Effector CD8-positive, alpha-beta T cell (primary cell): ENCODE measurements at places on chromosomes 7 and 10.
A peak's percentile ranks its signal among the peaks of the same experiment; 100 is the strongest.

DNA sequence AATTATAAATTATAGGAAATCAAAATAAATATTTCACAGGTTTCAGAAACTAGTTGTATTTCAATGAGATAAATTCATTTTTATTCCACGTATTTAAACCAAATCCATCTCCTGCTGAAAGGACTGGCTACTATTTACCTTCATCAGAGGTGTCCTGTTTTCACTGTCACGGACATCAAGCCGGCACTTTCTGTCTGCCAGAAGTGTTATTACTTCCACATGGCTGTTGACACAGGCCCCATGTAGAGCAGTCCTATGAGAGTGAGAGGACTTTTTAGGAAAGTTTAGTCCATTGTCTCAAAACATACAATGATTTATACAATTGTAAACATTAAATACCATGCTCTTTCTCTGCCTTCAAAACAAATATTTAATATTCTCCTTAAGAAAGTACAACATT is 100.4 kb upstream of the ACBD5 start:
- DNase-seq = no peak

DNA sequence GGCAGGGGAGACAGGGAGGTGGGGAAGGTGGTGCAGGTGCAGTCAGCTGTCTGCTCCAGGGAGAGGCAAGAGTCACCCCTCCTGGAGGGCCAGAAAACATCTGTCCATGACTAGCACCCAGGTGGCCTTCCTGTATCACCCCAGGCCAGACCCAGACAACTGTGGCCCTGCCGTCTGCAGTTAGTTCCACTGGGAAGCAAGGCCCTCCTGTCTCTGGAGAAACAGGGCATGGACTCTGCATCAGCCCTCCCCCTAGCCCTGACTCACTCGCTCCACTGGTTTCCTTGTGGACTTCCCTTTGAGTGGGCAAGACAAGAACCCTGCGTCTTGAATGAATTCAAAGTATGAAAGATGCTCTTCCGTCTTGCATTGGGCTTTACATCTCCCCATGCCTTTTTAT is 12.6 kb downstream of the TBATA start:
- no peak for DNase-seq

- peak; percentile 17 for DNase-seq
These were observed 7.4 kb upstream of the LFNG start for GRCh38 chr7:2512179-2512661.

DNA sequence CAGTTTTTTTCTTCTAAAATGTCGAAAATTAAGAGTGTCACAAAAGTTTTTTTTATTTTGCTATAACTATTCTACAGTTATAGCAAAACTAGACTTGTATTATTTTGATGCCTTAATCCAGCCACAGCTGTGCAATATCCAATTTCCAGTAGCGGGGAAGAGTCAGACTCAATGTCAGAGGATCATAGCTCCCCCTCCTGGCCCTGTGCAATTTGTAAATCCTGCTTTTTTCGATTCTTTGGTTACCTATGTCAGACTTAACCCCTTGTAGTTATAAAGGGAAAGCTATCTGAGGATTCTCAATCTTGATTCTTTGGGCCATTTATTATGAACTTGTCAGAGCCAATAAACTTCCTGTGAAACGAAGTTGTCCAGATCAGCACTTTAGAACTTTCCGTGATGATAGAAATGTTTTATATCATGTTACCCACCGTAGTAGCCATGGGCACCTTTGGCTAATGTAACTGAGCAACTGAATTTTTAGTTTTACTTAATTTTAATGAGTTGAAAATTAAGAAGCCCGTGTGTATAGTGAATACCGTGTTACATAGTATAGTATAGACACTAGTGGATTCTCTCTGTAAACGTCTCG is 87.7 kb upstream of the PRKCQ start:
- no peak for DNase-seq

- no peak for DNase-seq
These were observed 59.6 kb downstream of the PTPRN2 start for GRCh38 chr7:158527915-158528502.

DNA sequence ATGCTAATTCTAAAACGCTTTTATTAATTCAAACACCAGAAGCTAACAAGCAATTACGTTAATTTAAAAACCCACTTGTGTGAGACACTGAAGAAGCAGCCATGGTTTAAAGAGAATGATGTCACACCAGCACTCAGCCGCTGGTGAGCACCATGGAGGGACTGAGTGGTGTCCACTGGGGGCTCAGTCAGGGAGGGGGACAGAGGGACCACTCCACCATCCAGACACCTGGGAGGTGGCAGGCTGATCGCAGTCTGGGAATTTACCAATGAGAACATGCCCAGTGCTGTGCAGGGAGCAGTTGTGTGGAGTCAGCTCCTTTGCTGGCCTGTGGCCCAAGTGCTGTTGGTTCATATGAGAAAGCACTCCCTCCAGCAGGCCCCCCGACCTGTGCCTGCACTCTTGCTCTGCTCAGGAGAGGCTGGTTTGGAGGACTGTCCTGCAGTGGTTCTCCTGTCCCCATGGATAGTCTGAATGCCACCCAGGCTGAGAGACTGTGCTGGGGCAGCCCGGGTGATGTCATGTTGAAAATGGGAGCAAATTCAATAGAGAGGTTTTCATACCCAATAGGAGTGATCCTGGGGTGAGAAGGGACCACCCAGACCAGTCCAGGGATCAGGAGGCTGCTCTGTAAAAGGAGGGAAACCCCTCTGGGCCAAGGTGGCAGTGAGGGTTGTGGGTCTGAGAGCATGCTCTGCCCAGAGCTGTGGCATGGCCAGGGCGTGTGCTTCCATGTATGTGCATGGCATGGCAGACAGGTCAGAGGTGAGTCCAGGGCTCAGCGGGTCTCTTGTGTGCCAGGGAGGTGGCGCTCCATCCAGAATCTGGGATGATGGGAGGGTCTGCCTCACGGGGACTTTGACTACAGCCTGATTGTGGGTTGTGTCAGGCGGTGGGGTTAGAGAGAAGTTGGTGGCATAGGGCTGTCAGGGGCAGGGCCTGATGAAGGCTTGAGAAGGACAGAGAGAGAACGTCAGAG is 12.7 kb downstream of the ADCY1 start:
- no peak for DNase-seq

- DNase-seq = no peak
These were observed 64.3 kb upstream of the CACNB2 start for GRCh38 chr10:18075881-18076280.

- DNase-seq = no peak
These were observed 117.1 kb downstream of the EBF3 start for GRCh38 chr10:129846991-129847391.

DNA sequence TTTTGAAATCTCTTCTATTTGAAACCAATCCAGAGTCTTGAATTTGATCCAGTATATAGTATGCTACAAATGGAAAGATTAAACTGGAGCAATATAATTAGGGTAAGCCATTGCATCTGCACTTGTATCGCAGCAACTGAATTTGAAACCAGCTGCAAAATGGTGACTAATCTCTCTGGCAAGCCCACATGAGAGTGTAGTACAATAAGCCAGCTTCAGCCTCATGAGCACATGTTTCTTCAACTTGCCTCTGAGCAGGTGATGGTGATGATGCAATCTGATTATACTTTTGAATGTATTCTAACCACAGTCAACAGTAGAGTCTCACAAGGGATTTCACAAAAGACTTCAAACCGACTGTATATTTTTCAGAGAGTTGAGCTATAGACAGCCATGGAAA is 829 bp upstream of the RPA3 start:
- no peak for DNase-seq

GRCh38 chr10:38050212-38050611 is 39.7 kb downstream of the ZNF33A start:
- DNase-seq = no peak

DNA sequence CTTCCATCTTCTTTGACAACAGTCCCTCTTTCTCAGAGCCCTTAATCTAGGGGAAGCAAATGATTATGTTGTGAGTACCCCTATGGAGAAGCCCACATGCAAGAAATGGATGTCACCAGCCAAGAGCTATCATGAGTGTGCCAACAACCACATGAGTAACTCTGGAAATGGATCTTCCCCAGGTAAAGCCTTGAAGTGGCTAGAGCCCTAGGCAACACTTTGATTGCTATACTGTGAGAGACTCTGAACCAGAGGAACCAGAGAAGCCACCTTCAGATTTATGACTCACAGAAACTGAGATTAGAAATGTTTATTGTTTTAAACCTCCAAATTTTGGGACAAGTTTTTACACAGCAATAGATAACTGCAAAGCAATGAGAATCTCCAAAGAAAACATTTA is 60.9 kb upstream of the COL1A2 start:
- no peak for DNase-seq

- DNase-seq = no peak
These were observed 339.3 kb upstream of the POM121L12 start for GRCh38 chr7:52695973-52696595.
